ENCODE measurements at places on chromosomes 7 and 10.

DNA sequence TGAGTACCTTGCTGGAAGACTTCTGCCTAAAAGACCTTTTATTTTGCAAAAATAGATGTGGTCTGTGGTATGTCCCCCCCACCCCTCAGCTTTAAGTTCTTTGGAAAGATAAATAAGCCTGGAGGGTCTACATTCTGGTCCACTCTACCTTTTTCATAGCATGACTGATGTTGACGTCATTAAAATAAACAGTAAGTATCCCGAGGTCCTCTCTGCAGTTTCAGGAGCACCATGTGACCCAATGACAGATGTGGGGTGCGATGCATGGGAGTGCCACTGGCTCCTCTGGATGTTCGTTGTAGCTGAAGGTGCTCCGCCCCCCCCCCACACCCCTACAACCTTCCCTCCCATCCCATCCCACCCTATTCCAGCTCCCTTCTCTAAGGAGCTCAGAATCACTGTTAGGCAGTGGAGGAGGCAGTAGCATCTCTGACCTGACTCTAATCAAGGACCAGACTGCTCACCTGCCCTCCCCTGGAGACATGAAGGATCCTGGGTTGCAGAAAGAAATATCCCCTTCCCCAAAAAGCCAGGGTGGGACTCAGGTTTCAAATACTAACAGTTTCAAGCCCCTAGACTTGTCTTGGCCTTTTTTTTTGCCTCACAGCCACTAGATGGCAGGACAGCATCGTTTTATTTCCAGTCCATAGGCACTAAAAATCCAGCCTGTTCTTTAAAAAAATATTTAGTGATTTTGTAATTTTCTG is 25.1 kb downstream of the CASP7 start:
- DNase-seq, result no peak

- DNase-seq, result no peak
Measured at GRCh38 chr10:86979977-86980448, 11.7 kb downstream of the ADIRF start.

DNA sequence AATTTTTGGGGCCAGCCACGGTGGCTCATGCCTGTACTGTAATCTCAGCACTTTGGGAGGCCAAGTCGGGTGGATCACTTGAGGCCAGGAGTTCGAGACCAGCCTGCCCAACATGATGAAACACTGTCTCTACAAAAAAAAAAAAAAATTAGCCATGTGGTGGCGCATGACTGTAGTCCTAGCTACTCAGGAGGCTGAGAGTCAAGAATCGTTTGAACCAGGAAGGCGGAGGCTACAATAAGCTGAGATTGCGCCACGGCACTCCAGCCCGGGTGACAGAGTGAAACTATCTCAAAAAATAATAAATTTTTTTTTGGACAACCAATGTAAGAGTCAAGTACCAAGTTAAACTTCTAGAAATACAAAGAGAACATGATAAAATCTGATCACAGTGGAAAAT is 164.6 kb downstream of the AVL9 start:
- DNase-seq, result no peak

DNA sequence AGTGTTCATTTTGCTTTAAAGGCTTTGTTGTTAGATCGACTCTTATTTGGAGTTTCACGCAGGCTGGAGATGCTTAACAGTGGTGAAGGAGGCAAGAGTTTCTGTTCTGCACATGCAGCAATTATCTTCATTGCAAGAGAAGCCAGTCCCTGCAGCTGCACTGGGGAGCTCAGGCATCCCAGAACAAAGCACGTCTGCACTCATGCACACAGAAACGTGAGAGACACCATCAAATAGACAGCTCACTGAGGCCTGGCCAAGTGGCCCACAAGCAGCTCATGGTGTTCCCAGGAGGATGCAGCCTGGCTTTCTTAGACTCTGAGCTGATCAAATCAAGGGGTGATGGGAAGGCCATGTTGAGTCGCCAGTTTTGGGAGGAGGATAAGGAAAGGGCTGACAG is 246.1 kb downstream of the CREB5 start:
- no peak for DNase-seq
